ENCODE measurements at places on chromosomes 12 and 14. TPM values are rescaled to one million over a fixed set of nuclear protein-coding genes. Genes with fewer than 3 reads are reported as not detected.

Gene MIP
- not detected for polyA plus RNA-seq

Gene GPR68
- polyA plus RNA-seq, result 0.71 TPM

Gene CIROP
- 0.01 TPM for polyA plus RNA-seq

Gene EID3
- polyA plus RNA-seq, result 1.0 TPM

Gene HELB
- polyA plus RNA-seq, result 0.31 TPM

Gene TAS2R19
- not detected for polyA plus RNA-seq

Gene MYO1H
- polyA plus RNA-seq, result 0.86 TPM

Gene B4GALNT1
- polyA plus RNA-seq, result 0.10 TPM

Gene PELI2
- polyA plus RNA-seq, result 1.4 TPM

Gene CCDC196
- polyA plus RNA-seq, result not detected

Gene LMO3
- polyA plus RNA-seq, result 1.7 TPM

Gene KRT84
- polyA plus RNA-seq, result not detected

Gene LHX5
- polyA plus RNA-seq, result not detected

Gene CRIP2
- polyA plus RNA-seq, result 99.5 TPM

Gene GALNT6
- polyA plus RNA-seq, result 1.1 TPM

Gene SLC25A47
- 0.04 TPM for polyA plus RNA-seq

Gene JDP2
- 18.4 TPM for polyA plus RNA-seq

Gene HCAR3
- 7.5 TPM for polyA plus RNA-seq

Gene CBLN3
- polyA plus RNA-seq, result 0.75 TPM

Gene TBC1D30
- polyA plus RNA-seq, result 0.18 TPM

Gene CTSG
- polyA plus RNA-seq, result 0.14 TPM

All from esophagus (tissue), 2 donors.